ENCODE measurements at places on chromosomes 3 and 15. TPM values are rescaled to one million over a fixed set of nuclear protein-coding genes. Genes with fewer than 3 reads are reported as not detected.

The IL1RAP gene
- total RNA-seq = 1.3 TPM

- no peaks in the 10 kb centered on the region for H3K36me3 ChIP-seq
- H3K4me3 ChIP-seq = no peak overlapping the region
- DNase-seq = no peak
- H3K27me3 ChIP-seq = no peaks in the 10 kb centered on the region
- H3K4me1 ChIP-seq = peaks cover 34% of the 10 kb centered on the region
Observed at GRCh38 chr3:50164984-50165909, 10.1 kb downstream of the SEMA3F start.

- H3K4me1 ChIP-seq = no peaks in the 10 kb centered on the region
- DNase-seq = no peak
- no peaks in the 10 kb centered on the region for H3K27me3 ChIP-seq
- H3K4me3 ChIP-seq = no peak overlapping the region
- no peaks in the 10 kb centered on the region for H3K36me3 ChIP-seq
Observed at GRCh38 chr3:110352841-110353604, 718.6 kb upstream of the NECTIN3 start.

- H3K36me3 ChIP-seq = no peaks in the 10 kb centered on the region
- no peak for DNase-seq
- H3K27me3 ChIP-seq = no peaks in the 10 kb centered on the region
- no peak overlapping the region for H3K27ac ChIP-seq
- no peaks in the 10 kb centered on the region for H3K4me1 ChIP-seq
- H3K4me3 ChIP-seq = no peak overlapping the region
Observed at GRCh38 chr3:24867783-24868182, 373.1 kb upstream of the THRB start.

DNA sequence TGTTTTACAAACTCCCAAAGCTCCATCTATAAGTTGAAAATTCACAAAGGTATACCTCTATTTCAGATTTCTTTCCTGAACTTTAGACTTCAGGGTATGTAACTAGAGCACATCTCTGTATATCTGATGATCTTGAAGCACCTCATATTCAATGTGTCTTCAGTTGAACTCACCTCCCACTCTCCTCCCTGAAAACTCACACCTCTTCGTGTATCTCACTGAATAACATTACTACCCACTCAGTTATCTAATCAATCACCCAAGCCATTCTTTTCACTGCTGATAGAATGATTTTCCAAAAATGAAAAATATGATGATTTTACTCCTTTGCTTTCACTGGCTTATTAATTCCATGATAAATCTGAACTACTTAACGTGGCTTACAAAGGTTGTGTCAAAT is 52.9 kb downstream of the GTPBP8 start:
- no peak overlapping the region for H3K4me3 ChIP-seq
- H3K27me3 ChIP-seq = no peaks in the 10 kb centered on the region
- no peak for DNase-seq
- no peak overlapping the region for H3K27ac ChIP-seq
- no peaks in the 10 kb centered on the region for H3K4me1 ChIP-seq

- DNase-seq = no peak
- no peaks in the 10 kb centered on the region for H3K36me3 ChIP-seq
- 0 out of 3 replicates have a peak, but pooled peaks cover 3% of the 10 kb centered on the region for H3K4me1 ChIP-seq
- peaks cover 3% of the 10 kb centered on the region for H3K27me3 ChIP-seq
- no peak overlapping the region for H3K4me3 ChIP-seq
Observed at GRCh38 chr3:43148033-43148432, 42.2 kb upstream of the POMGNT2 start.

The DNAH12 gene
- total RNA-seq = not detected

GRCh38 chr3:190024912-190025311 is 95.8 kb downstream of the P3H2 start:
- no peak overlapping the region for H3K4me3 ChIP-seq
- DNase-seq = no peak
- no peaks in the 10 kb centered on the region for H3K27me3 ChIP-seq

DNA sequence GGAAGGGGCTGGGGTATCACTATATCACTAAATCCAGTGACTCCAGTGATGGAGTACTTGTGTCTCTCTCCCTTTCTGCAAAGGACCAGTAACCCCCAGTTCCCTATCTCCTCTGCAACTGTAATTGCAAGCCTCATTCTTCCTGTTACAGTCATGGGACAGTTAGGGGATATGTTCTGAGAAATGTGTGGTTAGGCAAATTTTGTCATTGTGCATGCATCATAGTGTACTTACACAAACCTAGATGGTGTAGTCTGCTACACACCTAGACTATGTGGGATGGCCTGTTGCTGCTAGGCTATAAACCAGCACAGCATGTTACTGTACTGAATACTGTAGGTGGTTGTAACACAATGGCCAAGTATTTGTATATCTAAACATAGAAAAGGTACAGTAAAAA is 2.2 kb downstream of the VPS8 start:
- H3K27ac ChIP-seq = no peak overlapping the region
- no peaks in the 10 kb centered on the region for H3K36me3 ChIP-seq
- H3K27me3 ChIP-seq = no peaks in the 10 kb centered on the region
- no peak overlapping the region for H3K4me3 ChIP-seq

All from K562 (cell line).